Activated T-helper 2 cell treated with anti-CD3 and anti-CD28 coated beads, Interferon-gamma antibody, Interleukin-2, Interleukin-4, amounts not matched to agents 10 μg/mL and 5 μg/mL and 100 μg/mL, durations not matched to agents 14 hours and 24 hours and 36 hours (primary cell): ENCODE measurements at places on chromosomes 1 and 21. TPM values are rescaled to one million over a fixed set of nuclear protein-coding genes. Genes with fewer than 3 reads are reported as not detected.

Gene LCE2A
- total RNA-seq, result not detected in 2 replicates

Gene MIS18A
- 25.0 and 26.3 TPM in 2 replicates for total RNA-seq

Gene BRINP2
- not detected in 2 replicates for total RNA-seq

Gene DYRK3
- 12.1 and 13.0 TPM in 2 replicates for total RNA-seq

Gene H6PD
- 27.1 and 28.0 TPM in 2 replicates for total RNA-seq

Gene ACKR1
- total RNA-seq, result not detected in 2 replicates

Gene THEM5
- not detected in 2 replicates for total RNA-seq

Gene PPP1R15B
- total RNA-seq, result 63.4 and 64.3 TPM in 2 replicates

Gene RNU1-4
- total RNA-seq, result 2,033 and 2,369 TPM in 2 replicates

Gene A3GALT2
- not detected in 2 replicates for total RNA-seq

Gene NR1I3
- not detected in 2 replicates for total RNA-seq

Gene CLCNKB
- not detected in 2 replicates for total RNA-seq

Gene IFI44
- 14.4 and 16.0 TPM in 2 replicates for total RNA-seq

Gene CFHR5
- not detected in 2 replicates for total RNA-seq

Gene PLA2G2F
- total RNA-seq, result not detected in 2 replicates

Gene ETV3L
- total RNA-seq, result not detected in 2 replicates

DNA sequence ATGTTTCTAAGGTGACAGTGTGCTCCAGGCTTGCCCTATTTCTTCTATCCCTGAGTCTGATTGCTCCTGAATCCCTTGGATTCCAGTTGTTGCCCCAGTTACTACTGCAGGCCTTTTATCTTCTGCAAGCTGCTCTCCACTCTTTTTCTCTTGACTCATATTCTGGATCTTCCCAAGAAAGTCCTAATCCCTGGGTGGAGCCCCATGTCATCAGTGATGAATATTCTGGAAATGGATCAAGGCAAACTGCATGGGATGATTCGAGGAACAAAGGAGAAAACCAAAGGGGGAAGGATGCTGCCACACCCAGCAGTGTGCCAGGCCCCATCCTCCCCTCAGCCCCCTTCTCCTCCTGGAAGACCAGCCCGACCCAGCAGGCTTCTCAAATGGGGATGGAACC, 63.3 kb upstream of the ATP2B4 start:
- DNase-seq, result no peak

- no peak for DNase-seq
Measured at GRCh38 chr1:111553196-111553595, 49.8 kb upstream of the ADORA3 start.

DNA sequence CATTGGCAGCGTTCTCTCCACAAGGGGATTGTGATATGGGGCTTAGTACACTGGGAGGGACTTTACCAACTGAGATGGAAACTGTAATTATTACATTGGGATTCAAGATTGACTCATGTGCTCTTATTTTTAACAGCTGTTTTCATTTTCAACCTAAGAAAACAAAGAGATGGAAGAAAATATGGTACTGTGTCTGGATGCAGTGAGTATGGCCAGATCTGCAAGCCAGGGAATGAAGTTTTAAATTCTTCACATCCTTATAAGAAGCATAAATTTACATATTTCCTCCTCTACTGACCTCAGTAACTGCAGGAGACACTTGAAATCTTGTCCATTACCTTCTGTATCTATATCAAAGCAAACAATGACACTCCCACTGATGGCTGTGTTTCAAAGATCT, 81.5 kb upstream of the EDEM3 start:
- DNase-seq, result no peak

GRCh38 chr1:168792142-168792541, 63.1 kb upstream of the DPT start:
- no peak for DNase-seq

- no peak for DNase-seq
Measured at GRCh38 chr1:201495551-201496295, 11.2 kb downstream of the CSRP1 start.

DNA sequence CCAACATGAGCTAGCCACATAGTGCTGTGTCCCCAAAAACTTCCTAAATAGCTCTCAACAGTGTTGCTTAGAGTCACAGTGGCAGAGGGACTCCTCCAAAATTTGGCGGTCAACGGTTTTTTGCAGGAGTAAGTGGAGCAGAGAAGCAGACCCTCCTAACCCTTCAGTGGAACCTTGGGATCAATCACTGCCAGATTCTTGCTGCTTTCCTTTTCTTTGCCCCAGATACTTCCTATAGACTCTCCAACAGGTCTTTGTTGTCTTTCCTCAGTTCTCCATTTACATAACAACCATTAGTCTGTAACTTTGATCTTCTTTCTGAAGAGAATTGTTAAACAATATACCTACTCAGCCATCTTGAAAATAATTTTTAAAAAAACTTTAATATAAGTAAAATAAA, 556.1 kb downstream of the BRINP3 start:
- DNase-seq, result no peak

GRCh38 chr1:108947871-108948525, 15.3 kb downstream of the CLCC1 start:
- no peak for DNase-seq

GRCh38 chr1:68495968-68496679, 758 bp downstream of the DEPDC1 start:
- DNase-seq, result no peak

DNA sequence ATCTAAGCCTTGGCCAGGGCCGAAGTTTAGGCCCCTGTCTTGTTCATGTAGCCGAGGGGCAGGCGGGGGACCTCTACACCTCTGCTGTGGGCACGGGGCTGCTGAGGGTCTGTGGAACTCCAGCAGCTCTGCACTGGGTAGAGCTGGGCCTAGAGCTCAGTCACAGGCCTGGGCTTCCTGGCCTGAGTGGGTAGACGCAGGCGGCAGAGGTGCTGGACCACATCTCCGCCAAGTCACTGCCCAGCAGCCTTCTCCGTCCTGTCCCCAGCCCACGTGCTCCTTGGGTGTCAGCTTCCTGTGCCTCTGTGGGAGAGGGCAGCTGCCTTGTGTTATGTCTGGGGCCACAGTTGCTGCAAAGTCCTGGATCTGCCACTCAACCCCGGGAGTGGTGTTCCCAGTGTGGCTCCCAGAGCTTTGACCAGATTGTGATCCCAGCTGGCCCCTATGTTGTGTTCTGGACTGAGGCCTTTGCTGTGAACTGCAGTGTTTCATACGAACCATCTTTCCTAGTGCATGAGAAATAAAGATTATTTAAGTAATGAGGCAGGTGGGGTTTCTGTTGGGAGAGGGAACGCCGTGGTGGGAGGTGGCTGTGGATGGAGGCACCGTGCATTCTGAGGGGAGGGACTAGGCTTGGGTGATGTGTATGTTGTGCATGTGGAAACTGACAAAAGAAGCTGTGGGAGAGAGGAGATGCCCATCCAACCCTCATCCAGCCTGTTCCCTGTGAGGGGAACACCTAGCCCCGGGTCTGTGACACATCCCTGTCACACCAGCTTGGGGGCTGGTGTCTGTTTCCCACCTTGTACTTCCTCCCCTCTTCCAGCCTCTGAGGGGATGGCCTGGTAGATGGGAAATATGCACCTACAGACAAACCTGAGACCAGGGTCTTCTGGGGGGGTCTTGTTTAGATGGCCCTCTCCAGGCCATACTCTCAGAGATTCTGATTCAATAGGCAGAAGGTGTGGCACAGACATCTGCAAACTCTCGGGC, 12.2 kb downstream of the AMPD2 start:
- no peak for DNase-seq

- no peak for DNase-seq
Measured at GRCh38 chr1:43625063-43625780, 24.7 kb upstream of the KDM4A start.

- no peak for DNase-seq
Measured at GRCh38 chr1:194267021-194267420, 1080.6 kb upstream of the B3GALT2 start.

DNA sequence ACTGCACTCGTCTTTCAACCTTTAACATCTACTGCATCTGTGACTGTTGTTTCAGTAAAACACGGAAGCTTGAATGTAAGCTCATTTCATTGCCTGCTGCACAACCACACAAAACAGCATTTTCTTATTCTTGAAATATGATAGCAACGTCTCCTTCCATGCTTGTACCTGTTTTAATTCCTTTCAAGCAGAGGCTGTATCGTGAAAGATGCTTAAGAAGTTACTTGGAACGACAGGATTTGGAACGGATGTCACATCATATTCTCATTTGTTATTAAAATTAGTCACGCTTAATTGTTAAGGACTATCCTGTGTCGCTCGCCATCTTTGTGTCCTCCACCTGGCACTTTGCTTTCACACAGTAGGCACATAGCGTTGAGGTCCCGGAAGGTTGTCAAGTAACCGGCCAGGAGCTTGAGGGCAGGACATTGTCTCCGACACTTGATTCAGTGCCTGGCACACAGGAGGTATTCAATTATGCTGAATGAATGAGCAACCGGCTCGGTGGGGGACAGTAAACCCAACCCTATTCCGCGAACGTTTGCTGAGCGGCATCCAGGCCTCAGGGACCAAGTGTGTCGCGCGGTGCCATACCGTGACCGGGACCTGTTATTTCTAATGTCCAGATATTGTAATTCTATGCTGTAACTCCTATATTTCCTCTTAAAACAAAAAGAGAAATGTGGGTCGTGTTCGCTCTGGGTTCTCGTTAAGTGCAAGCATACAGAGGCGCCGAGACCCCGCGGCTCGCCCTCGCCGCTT, 499 bp upstream of the SH3GLB1 start:
- DNase-seq, result no peak

DNA sequence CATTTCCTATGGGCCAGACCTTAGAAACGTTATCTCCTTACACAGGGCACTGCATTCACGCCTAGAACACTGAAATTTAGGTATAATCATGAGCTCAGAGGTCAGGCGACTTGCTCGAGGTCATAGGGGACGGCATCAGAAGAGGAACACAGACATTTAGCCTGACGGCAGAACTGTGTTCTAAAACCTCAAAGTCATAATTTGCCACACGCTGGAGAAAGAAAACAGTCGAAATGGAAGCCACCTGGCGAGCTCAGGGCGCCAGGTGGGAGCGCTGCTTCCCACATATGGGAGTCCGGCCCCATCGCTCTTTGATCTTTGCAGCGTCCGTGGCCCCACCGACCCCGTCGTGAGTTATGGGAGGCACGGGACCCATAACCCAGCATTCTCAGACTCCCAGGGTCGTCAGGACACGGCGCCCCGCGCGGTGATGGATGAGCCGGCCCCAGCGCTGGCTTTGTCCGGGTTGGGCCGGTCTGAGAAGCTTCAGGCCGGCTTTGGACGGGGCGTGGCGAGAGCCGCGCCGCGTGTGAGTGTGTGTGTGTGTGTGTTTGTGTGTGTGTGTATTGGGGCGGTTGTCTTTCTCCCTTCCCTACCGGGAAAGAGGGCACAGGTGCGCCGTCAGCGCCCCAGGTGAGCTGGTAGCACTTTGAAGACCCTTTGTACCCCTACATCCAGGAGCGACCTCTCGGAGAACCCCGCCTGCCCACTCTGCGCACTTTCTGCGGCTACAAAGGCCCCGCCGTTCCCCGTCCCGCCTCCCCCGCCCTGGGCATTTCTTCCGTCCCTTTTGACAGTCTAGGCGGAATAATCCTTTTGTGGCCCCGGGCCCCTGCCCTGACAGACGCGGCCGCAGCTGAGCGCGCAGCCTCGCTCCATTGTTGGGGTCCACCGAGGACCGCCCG, 861 bp upstream of the DRAXIN start:
- DNase-seq, result no peak

DNA sequence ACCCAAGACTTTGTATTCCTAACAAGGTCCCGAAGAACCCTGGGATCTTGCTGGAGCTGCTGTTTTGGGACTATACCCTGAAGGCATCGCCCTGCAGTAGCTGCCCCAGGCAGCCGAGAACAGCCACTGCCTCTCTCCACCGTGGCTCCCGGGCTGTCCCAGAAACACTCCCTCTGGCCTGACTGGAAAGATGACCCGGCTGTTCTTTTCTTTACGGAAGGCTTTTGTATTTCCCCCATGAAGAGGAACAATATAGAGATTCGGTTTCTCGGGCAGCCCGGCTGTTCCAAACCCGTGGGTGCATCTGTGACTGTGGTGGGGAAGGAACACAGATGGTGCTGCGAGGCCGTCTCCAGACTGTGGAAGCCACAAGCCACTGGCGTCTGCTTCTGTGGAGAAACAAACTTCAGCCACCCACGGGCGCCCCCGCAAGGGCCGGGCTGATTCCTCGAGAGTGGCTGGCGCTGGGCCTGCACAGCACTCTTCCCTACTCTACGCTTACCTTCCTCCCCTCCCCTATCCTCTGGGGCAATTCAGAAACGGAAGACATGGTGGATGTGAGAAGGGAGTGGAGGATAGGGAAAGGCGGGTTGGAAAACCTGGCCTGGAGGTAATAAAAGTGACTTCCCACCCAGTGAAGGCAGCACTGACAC, 33.7 kb upstream of the VASH2 start:
- DNase-seq, result no peak

GRCh38 chr1:7993593-7994479, 32.3 kb downstream of the ERRFI1 start:
- no peak for DNase-seq

DNA sequence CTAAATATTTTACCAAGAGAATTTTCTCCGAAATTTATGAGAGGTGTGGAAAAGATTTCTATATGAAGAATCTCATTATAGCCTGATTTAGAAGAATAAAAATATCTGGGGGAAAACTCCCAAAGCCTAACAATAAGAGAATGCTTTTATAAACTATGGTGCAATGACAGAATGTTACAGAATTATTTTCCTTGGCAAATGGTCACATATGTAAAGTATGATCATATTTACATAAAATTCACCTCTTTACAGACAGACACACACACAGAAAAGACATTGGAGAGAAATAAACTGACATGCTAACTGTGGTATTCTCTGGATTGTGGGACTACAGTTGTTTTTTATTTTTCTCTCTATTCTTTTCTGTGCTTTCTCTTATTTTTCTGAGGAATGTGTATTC, 226.3 kb upstream of the USP24 start:
- no peak for DNase-seq

DNA sequence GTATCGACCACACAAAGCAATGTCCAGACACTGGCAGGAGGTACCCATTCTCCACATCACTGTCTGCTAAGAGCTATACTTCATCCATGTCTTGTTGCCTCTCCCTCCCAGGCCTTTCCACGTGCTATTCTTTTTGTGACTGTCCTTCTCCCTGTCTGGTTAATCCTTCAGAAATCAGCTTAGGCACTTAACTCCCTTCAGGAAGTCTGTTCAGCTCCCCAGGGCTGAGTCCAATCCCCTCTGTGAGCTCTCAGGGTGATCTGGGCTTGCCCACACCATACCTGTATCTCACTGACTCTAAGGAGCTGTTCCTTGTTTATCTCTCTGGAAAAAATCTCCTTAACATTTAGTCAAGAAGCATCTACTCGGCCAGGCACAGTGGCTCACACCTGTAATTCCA, 69.4 kb downstream of the NID1 start:
- DNase-seq, result no peak

GRCh38 chr1:170863621-170864020, 71.7 kb upstream of the MROH9 start:
- no peak for DNase-seq

DNA sequence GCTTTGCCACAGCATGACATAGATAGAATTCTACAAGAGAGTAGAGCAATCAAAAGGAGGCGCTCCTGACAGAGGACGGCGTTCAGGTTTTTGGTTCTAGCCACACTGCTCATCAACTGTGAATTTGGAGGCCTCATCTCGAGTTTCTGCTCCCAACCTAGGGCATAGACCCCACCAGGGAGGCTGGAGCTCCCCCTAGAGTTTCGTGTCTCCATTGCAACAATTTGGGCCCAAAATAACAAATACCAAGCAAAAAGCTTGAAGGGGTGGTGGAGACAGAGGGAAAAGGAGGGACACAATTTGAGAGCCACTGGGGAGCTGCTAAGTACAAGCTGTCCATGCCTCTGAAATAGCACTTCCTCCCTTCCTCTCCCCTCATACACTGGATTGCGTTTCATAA, 297.0 kb downstream of the GPATCH2 start:
- DNase-seq, result no peak

- DNase-seq, result no peak
Measured at GRCh38 chr21:44334329-44335030, 4.7 kb downstream of the CFAP410 start.

- DNase-seq, result no peak
Measured at GRCh38 chr21:36464590-36464989, 15.3 kb downstream of the CLDN14 start.
